ENCODE measurements at places on chromosomes 2 and 18.

GRCh38 chr2:149597668-149598326 lies 10.2 kb upstream of the MMADHC start:
- peak; percentile 74 for DNase-seq

DNA sequence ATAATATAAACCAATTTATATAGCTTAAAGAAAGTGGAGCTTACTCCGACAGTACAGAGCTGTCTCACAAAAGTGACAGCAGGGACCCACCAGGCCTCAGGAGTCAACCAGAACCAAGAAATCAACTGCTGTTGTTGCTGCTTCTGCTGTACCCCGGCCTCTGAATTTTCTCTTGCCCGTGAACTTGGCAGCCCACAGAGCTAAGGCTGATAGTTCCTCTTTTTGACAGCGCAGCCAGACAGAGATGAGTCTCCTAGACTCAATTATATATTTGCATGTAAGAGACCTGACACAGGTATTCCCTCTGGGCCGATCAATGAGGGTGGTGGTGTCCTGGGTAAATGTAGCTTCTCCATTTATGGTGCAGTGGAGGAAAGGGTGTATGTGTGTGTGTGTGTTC lies 109.4 kb downstream of the KCTD1 start:
- peak; percentile 89 for DNase-seq

DNA sequence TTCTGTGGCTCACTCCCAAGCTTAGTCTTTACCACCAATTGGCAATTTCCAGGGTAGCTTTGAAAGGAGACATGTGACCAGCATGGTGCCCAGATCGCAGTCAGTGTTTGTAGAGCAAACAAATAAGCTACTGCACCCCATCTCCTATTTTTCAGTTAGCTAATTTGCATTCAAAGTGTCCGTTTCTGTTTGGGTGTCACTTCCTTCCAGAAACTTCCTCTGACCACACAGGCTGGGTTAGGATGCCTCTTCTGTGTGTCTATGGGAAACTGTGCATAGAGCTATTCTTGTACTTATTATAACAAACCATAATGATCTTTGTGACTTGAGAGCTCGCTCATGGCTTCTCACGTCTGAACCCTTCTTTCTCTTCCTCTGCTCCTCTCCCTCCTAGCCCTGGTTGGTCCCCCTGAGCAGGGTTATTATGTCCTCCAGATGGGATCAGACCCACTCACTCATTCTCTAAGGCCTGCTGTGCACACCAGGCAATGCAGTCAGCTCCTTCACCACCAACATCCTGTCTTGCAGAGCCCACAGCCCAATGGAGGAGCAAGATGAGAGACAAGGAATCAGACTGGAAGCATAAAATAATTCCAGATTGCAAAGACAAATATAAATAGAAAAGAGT lies 101.2 kb upstream of the ALK start:
- no peak for DNase-seq

DNA sequence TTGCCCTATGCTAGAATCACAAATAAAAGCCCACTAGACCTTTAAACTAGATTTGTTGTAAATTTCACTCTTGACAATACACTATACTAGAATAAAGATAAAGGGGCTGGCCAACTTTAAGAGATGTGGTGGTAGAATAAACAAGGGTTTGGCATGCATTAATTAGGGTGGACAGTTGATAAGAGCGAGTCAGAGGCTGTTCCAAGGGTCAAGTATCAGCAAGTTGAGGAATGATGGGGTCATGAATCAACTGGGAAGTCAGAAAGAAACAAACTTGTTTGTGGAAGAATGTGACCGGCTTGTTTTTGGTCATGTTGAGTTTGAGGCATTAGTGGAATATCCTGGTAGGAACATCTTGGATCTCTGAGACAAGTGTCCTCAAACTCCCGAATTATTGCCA lies 398.3 kb upstream of the TNP1 start:
- no peak for DNase-seq

DNA sequence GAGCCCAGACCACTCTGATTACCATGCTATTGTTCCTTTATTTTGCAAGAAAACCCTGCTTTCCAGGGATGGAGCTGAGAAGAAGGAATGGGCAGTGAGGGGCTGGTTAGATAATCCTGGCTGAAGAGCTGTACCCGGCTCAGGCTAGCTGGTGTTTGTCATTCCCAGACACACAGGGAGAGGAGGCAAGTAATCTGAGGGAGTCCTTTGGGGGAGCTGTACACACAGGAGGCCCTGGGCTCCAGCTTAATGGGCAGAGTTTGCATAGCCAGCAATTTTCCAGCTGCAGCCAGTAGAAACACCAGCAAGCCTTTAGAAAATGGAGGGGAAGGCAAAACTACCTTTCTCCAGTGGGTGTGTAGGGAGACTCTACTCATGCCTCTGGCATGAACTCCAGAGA lies 259.3 kb downstream of the SOX11 start:
- no peak for DNase-seq
